Astrocyte of the cerebellum (primary cell): ENCODE measurements at places on chromosomes 7 and 10.

DNA sequence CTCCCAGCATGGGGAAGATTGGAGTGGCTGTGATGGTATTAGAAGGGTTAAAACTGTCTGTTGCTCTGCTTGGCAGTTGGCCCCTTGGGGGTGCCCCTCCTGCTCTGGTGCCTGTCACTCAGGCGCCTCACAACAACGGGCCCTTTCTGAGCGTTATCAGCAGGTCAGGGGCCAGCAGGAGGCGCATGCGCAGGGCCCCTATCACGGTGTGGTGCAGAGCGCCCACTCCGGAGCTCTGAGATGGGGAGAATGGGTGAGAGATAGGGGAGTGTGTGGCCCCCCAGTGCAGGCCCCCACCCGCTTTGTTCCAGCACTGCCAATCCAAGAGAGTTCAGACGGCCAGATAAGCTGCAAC, 24.8 kb downstream of the GBX1 start:
- DNase-seq, result no peak

DNA sequence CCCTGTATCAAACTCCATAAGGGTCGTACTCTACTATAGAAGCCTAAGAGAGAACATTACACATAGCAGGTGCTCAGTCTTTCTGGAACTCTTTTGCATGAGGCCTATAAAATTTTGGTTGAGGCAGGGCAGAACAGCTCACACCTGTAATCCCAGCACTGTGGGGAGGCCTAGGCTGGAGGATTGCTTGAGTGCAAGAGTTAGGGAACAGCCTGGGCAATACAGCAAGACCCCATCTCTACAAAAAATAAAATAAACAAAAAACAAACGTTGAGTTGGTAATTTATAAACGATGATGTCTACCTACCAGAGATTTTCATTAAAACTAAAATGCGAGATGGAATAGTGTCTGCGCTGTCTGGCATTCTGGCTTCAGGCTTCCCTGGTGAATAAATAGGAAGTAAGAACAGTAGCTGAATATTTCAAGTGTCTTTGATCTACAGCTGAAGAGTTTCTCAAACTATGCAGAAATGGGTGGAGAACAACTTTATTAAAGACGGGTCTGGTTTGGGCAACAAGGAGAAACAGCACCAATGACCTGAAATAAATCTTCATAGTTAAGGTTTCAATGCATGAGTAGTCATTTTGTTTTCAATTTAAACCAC, 774 bp downstream of the PON2 start:
- no peak for DNase-seq

- no peak for DNase-seq
These were observed 25.8 kb downstream of the AKR1C8 start for GRCh38 chr10:5159126-5159525.

DNA sequence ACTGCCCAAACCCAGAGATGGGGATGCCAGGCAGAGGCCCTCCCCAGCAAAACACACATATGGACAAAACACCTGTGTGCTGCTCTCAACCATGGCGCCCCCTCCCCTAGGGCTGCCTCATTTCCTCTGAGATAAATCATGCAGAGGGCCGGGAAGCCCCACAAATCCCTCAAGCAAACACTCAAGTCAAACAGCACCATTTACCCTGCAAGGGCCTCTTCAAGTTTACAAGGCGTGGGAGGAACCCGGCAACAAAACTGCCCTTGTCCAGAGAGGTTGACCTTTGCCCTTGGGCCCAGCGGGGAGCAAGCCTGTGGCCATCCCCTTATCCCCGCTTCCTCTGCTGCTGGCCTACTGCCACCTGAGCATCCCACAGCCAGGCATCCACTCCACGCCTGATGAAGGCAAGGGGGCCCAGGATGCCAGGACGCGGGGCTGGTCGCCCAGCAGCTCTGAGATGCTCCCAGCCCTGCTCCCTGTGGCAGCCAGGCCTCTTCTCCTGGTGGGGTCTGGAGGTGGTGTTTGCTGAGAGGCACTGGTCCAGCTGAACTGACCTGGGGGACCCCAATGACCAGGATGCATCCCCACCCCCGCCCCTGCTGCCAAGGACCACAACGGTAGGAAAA, 77.4 kb downstream of the DLG5 start:
- no peak for DNase-seq

DNA sequence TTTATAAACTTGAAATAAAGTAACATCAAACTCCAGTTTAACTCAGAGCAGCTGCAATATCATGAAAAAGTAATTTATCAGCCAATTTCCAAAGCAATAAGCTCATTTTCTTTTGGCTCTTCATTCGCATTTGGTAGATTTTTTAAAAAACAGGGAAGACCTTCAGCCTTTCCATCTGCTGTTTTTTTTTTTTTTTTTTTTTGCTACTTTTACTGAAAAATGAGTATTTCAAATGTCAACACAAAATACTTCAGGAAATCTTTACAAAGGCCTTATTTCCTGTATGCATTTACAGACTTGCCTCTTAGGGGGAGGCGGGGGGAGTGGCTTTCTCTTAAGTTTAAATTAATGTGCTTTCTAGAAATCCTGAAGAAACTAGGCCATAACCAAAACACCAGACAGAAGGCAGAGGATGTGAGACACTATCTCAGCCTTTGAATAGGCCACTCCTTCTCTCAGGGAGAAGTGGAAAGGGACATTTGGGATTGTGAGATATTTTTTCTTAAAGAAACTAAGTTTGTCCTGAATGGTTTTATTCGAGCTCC, 91.8 kb downstream of the COL28A1 start:
- no peak for DNase-seq

DNA sequence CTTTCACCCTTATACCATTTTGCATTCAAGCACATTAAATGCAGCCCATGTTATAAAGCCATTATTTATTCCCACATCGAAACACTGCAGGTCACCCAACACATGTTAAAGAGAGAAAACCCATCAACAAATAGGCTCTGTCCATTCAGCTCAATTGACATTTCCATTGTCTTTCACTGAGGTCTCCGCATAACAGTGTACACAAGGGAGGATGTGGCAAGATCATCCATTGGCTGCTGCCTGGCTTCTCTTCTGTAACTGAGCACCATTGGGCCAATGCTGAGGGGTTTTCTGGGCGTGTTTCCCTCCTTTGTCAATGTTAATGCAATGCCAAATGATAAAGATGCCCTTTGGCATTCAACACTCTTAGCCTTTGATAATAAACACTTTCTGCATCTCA, 278.1 kb upstream of the SP4 start:
- DNase-seq, result no peak

GRCh38 chr10:132965411-132966057, 23.2 kb upstream of the CFAP46 start:
- DNase-seq, result no peak

- no peak for DNase-seq
These were observed 13.0 kb downstream of the NRP1 start for GRCh38 chr10:33321516-33321915.

DNA sequence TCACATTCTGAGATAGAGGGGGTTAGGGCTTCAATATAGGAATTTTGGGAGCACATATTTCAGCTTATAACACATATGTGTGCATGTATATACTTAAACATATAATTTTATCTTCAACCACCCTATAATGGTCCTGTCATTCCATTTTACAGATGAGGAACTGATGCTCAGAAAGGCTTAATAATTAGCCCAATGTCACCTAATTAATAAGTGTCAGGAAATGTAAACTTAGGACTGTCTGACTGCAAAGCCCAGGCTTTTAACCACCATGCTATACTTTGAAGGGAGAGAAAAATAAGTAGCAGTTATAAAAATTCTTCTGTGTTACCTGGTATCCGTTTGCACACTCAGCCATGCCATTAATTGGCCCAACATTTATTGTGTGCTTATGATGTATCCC, 172.6 kb downstream of the SKIDA1 start:
- no peak for DNase-seq

GRCh38 chr7:22452142-22452959, 47.6 kb downstream of the STEAP1B start:
- no peak for DNase-seq

- no peak for DNase-seq
These were observed 503.0 kb upstream of the FOXK1 start for GRCh38 chr7:4178916-4179687.

GRCh38 chr7:66099551-66100407, 14.9 kb upstream of the CRCP start:
- peak; percentile 23 for DNase-seq

DNA sequence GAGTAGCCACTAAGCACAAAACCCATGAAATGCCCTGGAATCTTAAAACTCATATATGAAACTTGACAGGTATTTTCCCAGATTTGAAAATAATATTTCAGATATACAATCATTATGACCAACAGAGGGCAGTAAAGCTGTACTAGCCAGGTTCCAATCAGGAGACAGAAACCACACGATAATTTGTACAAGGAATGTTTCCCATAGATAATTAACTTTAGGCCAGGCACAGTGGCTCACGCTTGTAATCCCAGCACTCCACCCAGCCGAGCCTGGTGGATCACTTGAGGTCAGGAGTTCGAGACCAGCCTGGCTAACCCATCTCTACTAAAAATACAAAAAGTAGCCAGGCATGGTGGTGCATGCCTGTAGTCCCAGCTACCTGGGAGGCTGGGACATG, 31.0 kb upstream of the NUB1 start:
- no peak for DNase-seq
